ENCODE measurements at places on chromosomes 6 and 20.

DNA sequence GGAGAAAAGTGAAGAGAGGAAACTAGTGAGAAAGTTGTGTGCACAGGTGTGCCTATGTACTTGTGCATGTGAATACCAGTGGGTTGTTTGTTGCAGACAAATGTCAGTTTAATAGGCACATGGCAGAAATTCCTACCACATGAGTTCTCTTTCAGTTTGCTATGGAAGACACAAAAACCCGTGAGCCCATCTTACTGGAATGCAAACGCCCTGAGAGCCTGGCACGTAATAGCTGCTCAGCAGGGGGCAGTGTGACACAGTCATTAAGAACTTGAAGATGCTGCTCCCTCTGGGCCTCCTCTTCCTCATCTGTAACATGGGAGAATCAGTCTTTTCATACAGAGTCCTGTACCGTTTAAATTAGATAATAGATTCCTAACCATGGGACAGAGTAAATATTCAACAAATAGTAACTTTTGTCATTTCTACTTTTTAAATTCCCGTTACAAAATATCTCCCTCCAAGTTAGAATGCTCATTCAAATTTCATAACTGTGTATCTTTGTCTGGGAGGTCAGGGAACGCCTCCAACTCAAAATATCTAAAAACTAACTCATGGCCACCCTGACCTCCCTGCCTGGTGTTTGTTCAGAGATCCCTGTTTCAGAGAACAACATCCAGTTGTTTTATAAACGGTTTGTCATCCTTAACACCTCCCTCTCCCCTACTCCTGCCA is 802.9 kb downstream of the MAFB start:
- DNase-seq, result no peak

- DNase-seq, result no peak
These were observed 3.4 kb upstream of the ZBTB46 start for GRCh38 chr20:63834491-63834880.

GRCh38 chr6:25642667-25643328 is 9.2 kb upstream of the SCGN start:
- DNase-seq, result no peak

DNA sequence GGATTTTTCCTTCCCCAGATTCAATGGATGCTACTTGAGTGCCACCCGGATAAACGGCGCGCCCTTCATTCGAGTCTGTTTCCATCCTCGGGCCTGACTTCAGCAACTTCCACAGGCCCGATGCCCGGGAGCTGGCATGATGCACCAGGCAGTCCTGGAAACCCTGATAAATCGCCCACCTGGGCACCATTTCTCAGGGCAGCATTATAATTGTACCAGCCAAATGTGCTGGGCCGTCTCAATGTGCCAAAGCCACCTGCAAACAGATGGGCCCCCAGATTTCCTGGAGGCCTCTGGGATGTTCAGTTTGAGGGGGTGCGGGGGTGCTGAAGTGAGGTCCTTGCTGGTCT is 65.8 kb downstream of the NOL4L start:
- DNase-seq, result no peak

- no peak for DNase-seq
These were observed 310.0 kb downstream of the ESR1 start for GRCh38 chr6:152117156-152118133.

GRCh38 chr20:55140631-55141030 is 665.2 kb downstream of the DOK5 start:
- DNase-seq, result no peak

GRCh38 chr6:161417717-161418462 is 144.0 kb upstream of the AGPAT4 start:
- DNase-seq, result no peak

GRCh38 chr20:19922716-19923115 is 94.4 kb upstream of the NAA20 start:
- DNase-seq, result no peak

GRCh38 chr20:53154540-53154939 is 182.4 kb downstream of the TSHZ2 start:
- DNase-seq, result no peak

GRCh38 chr20:4369798-4370124 is 351.9 kb upstream of the PRND start:
- DNase-seq, result peak; percentile 87

- no peak for DNase-seq
These were observed 25.5 kb downstream of the FASTKD5 start for GRCh38 chr20:3134151-3134550.

DNA sequence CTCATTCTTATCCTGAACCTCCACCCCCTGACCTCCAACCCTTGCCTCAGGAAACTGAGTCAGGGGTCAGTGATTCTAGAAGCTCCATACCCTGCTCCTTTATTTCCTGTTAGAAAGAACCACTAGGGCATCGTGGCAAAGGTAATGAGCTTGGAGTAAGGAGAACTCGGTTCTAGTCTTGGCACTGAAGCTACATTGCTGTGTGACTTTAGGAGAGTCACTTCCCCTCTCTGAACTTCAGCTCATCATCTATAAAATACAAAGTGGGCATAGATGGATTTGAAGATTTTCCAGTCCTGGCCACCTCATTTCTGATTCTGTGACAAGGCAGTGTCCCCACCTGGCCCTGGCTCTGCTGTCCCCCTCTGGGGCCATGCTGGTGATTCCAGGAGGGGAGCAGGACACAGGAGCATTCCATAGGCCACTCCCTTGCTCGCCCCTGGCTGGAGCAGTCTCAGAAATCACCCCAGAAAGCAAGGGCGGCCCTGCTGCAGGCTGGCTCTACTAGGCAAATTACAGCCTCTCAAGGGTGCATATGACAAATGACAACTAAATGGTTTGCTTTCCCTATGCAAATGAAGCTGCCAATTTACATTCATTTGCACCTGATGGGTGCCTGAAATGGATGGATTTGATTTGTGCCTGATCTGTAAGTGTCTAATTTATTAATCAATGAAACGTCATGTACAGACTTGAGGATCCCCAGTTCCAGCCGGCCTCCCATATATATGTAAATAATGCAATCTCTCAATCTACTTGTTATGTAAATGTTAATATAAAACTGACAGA is 62.2 kb downstream of the LRFN2 start:
- DNase-seq, result no peak

Data from T-helper 1 cell (primary cell).